ENCODE measurements at places on chromosomes 1 and 21.

GRCh38 chr1:196209265-196209664, 399.0 kb downstream of the KCNT2 start:
- no peak for DNase-seq

DNA sequence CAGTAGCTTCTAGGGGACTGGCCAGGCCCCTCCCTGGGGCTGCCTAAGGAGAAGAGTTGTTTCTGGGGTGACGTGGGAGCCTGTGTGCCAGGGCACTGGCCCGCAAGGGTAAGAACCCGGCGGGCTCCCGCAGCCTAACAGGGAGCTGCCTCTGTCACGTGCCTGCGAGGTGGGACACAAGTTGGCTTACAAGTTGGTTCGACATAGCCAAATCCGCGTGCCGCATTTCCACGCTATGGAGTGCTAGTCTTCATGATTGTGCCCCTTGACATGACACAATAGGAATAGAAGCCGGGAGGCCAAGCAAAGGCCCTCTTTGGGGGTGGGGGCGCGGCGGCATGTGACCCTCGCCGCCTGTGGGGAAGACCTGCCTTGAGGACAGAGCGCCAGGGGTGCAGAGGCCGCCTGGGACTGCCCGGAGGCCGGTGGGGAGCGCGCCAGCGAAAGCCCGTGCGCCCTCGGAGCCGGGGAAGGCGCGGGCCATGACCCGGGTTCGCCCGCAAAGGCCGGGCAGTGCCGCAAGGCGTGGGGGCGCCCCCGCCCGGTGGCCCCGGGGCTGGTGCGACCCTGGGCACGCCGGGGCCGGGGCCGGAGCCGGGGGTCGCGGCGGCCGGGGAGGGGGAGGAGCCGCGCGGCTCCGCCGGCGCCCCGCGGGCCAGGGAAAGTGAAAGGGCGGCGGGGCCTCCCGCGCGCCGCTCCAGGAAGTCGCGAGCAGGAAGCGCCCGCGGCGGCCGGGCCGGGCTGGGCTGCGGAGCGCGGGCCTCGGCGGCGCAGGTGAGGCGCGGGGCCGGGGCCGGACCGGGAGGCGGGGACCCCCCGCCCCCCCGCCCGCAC, at the start of gene SLC37A1:
SLC37A1 (plus strand) TSS at position 702 of the 834 bp plus-strand sequence. CDS start 4,603 bp downstream, outside the sequence.
- DNase-seq: peak; percentile 58

GRCh38 chr1:238789916-238790667, 596.3 kb upstream of the CHRM3 start:
- DNase-seq: no peak

DNA sequence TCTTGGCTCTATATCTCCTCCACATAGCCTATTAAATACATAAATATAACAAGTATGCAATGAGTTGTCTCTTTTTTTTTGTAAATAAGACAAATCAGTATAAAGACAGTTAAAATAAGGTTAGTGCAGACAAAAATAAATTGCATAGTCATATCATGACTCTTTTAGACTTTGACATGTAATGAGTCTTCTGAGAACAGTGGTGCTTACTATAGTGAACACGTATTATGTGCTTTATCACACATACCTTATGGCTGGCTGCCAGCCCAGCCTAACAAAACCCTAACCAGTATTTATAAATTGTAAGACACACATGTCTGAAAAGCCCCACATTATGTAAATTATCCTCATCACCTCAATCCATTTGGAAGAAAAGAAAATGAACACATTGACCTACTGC, 29.1 kb upstream of the F13B start:
- DNase-seq: no peak

DNA sequence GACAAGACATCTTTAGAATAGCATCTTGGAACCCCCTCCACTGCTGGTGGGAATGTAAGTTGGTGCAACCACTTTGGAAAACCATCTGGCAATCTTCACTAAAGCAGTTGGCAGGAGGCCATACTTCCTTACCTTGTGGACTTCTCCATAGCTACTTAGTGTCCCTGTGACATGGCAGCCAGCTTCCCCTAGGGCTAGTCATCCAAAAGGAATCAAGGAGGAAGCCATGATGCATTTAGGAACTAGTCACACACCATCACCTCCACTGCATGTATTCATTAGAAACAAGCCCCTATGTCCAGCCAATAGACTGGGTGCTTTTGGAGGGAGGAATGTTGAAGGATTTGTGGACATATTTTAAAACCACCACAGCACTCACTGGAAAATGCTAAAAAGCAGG, 19.9 kb downstream of the MX2 start:
- no peak for DNase-seq

DNA sequence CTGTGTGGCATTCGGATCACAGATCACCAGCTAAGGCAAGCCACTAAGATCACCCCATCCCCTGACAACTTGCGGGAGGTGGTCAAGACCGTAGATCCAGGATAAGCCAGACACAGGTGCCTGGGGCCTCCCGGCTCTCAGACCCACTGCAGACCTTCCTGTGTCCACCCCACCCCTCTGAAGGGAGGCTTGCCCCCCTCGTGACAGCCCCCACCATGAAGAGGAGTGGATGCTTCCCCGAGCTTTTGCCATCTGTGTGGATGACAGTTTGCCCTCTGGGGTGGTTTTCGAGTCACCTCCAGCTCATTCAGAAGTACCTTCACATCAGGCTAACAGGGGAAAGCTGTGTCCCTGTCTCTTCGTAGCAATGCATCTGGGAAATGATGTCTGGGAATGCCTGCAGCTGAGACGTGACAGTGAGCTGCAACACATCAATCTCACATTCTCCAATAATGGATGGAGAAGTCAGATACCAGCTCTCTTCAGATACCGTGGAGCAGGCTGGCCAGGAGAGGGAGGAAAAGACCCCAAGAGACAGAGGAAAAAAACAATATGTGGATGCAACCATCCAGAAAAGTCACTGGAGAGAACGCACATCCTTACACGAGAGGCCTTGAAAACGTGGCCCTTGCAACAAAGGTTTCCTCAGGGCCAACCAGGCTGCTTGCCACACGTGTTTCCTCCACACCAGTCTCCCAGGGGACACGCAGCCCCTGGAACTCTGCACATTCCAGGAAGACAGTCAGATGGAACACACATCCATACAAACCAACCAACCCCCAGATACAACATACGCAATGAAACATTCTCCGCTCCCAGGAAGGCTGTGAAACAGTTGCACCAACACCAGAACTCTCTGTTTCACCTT, 20.4 kb upstream of the FHAD1 start:
- DNase-seq: no peak

GRCh38 chr1:88608139-88608943, 75.7 kb upstream of the PKN2 start:
- DNase-seq: no peak

DNA sequence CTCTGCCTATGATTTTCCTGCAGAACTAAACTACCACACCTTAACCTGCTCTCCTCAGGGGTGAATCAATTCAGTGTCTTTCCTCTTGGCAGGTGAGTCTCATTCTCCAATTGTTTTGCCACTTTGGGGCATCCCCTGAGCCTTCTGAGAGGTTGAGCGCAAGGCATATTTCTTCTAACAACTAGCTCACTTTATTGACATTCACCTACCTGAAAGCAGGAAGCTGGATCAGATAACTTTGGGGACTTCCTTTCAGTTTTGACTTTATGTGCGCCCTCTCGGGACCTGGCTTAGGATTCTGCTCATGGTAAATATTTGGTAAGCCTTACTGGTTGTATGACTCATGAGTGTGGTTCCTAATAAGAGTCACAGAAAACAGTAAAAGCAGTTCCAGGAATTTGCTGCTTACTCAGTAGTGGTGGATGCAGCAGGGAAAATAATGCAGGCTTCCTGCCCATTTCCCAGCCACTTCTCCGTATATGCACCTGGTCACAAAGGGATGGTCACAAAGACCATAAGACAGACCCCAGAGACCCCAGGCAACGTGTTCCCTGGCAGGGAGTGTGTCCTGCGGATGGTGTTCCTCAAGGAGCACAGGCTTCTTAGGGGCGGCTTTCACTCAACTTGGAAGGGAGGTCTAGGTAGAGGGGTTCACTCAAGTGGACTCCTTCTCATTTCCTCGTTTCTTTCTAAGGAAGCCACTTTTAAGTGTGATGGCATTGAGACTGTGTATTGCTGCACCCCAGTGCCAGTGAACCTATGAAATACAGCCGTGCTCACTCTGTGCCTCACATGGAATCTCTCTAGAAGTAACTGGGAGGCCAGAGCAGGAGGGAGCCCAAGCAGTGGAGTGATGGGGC, 22.0 kb upstream of the BATF3 start:
- DNase-seq: peak; percentile 15

DNA sequence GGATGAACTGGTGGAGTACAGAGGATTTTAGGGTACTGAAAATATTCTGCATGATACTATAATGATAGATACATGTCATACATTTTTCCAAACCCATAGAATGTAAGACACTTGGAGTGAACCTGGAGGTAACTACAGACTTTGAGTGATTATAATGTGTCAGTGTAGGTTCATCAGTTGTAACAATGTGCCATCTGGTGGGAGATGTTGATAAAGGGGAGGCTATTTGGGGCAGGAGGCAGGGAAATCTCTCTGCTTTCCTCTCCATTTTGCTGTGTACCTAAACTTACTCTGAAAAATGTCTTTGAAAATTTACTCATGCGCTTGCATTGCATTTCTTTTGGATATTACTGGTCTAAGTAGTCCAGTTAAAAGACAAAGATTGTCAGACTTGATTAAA, 35.2 kb downstream of the PTBP2 start:
- DNase-seq: no peak

- no peak for DNase-seq
These were observed 16.1 kb downstream of the EIF2B3 start for GRCh38 chr1:44970317-44970716.

GRCh38 chr1:180636138-180636537, 4.3 kb downstream of the XPR1 start:
- no peak for DNase-seq

DNA sequence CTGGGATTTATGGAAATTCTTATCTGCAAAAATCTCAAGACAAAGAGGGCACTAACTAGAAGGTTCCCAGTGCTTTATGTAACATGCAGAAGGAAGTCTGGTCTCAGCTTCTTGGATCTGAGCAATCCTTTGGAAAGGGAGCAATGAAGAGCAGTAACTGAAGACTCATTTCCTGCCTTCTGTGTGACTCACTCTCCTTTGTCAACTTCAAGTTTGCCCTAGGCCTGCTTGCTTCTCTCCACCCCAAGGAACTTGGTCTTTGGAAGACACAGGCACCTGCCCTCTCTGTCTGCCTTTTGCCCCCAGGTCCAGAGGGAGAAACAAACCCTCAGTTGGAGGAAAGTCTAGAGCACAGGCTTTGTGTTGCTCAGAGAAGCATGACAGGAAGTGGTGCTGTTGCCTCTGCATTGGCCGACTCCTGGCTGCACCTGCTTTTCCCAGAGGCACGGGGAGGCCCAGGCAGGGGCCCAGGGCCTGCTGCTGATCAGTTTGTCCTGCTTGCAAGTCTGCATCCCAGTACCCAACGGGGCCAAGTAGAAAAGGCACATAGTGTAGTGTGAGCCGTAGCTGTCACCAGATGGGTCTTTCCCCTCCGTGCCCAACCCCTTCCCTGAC, 137.2 kb downstream of the DHRS3 start:
- no peak for DNase-seq

DNA sequence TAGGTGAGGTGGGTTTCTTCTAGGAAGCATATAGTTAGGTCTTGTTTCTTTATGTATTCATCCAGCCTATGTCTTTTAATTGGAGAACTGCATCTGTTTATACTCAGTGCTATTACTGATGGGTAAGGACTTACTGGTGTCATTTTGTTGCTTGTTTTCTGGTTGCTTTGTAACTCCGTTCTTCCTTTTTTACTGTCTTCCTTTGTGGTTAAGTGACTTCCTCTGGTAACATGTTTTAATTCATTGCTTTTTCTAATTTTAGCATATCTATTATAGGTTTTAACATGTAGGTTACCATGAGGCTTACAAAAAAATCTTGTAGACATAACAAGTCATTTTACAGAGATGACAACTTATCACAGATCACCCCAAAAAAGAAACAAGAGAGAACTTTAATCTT, 160.8 kb downstream of the VAV3 start:
- DNase-seq: no peak

DNA sequence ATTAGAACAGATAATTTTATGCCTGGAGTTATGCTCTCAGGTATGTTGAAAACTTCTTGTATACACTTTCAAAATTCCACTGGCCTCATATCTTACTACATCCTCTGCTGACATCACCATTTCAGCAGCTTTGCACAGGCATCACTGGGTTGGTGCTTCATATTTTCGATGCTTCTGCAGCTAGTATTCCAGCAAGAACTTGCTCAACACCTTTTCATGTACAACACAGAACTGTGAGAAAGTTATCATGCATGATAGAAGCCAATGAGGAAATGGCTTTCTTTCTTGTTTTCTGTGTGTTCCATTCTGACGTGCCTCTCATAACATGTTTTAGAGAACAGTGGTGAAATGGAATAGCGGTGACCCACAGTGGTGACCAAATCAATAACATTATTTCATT, 5.1 kb upstream of the GBP5 start:
- no peak for DNase-seq

DNA sequence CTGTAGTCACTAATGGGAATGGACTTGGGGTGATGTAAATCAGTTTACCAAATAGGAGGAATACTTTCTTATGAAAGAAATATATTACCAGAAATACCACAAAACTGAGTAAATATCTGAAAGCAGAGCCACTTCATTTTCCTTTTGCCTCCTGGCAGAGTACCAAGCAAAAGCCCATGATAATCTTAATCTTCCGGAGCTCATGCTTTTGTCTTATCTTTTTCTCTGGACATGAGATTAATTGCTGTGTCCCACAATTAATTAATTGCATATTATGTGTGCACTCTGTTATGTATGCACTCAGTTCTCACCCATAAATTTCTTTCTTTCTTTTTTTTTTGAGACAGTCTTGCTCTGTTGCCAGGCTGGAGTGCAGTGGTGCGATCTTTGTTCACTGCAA, 94.1 kb upstream of the PDE4B start:
- DNase-seq: no peak

DNA sequence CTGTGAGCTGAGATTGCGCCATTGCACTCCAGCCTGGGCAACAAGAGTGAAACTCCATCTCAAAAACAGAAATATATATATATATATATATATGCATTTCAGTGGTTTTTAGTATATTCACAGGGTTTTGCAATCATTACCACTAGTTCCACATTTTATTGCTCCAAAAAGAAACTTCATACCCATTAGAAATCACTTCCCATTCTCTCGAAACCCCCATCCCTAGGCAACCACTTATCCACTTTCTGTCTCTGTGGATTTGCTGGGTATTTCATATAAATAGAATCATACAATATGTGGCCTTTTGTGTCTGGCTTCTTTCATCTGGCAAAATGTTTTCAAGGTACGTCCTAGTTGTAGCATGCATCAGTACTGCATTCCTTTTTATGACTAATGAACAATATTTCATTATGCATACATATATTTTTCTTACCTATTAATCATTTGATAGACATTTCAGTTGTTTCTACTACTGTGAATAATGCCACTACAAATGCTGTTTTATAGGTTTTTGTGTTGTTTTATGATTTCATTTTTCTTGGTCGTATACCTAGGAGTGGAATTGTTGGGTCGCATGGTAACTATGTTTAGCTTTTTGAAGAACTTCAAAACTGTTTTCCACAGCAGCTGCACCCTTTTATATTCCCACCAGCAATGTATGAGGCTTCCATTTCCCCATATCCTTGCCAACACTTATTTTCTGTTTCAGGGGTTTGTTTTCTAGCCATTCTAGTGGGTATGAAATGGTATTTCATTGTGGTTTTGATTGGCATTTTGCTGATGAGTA, 95.9 kb downstream of the PHTF1 start:
- no peak for DNase-seq

- DNase-seq: no peak
These were observed 20.1 kb downstream of the UBE2U start for GRCh38 chr1:64223329-64224151.
